ENCODE measurements at places on chromosomes 4 and X.

DNA sequence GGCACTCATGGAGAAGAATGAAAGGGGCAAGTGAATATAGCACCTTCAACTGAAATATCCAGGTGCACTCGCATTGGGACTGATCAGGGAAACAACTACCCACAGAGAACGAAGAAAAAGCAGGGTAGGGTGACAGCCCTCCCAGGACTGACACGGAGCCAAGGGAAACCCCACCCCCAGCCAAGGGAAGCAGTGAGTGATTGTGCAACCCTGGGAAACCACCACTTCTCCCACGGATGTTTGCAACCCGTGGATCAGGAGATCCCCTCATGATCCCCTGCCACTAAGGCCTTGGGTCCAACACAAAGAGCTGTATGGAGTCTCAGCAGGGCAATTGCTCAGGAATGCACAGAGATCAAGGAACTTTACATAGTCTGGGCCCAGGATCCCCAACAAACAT, 158.5 kb upstream of the HCCS start:
- no peak for DNase-seq

DNA sequence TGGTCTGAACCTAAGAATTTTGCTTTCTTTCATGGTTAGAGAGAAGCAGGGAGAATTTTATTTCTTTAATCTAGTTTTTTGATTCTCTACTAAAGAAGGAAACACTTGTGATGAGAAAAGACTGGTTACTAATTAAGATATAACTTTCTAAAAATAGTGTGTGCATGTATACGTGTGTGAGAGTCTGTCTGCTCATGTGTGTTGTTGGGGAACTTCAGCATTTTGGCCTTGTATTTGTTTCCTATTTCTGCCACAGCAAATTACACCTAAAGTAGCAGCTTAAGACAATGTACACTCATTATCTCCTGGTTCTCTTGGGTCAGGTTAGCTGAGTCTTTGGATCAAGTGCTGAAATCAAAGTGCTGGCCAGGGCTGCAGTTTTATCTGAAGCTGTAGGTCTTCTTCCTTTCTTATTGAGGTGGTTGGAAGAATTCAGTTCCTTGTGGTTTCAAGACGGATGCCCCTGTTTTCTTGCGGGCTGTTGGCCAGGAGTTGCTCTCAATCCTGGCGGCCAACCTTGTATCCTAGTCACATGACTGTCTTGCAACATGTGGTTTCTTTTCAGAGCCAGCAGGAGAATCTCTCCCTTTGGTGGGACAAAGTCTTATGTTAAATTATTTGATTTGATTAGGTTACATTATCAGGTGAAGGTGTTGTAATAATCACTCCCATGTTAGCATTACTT, 188.4 kb upstream of the CLNK start:
- DNase-seq = no peak

GRCh38 chr4:75643651-75644050, 13.3 kb upstream of the CDKL2 start:
- no peak for DNase-seq

- no peak for DNase-seq
Measured at GRCh38 chr4:23720556-23720955, 169.3 kb downstream of the PPARGC1A start.

GRCh38 chrX:9706421-9706820, 59.2 kb downstream of the GPR143 start:
- no peak for DNase-seq

- DNase-seq = no peak
Measured at GRCh38 chr4:7381221-7381889, 53.4 kb downstream of the PSAPL1 start.

DNA sequence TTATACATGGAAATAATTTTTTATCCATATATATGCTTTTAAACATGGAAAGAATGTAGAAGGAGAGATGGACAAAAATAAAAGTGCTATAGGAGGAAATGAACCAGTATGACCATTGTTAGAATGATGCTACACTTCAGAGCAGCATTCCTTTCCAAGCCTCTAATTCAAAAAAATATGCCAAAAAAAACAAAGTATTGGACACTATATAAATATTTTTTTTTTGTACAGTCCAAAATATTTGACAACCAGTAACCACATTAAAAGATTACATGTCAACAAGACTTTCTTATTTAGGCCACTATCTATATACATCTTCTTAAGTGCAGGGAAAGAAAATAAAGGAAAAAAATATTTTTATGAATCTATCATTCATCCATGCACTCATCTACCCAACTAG, 198.6 kb downstream of the LRBA start:
- DNase-seq = no peak

GRCh38 chrX:115392871-115393270, 103.4 kb downstream of the LUZP4 start:
- DNase-seq = no peak
